Activated T-cell treated with anti-CD3 and anti-CD28 coated beads, Interleukin-2, amount 50 U/mL, for 72 hours (primary cell): ENCODE measurements at places on chromosomes 3 and 15. TPM values are rescaled to one million over a fixed set of nuclear protein-coding genes. Genes with fewer than 3 reads are reported as not detected.

Gene WDR72
- total RNA-seq: not detected

Gene MUC13
- not detected for total RNA-seq

Gene TF
- total RNA-seq: 1.7 TPM

Gene SLC28A2
- not detected for total RNA-seq

Gene ANKUB1
- total RNA-seq: not detected

Gene SAMD7
- total RNA-seq: not detected

Gene SERPINI2
- not detected for total RNA-seq

Gene GOLGA8T
- total RNA-seq: not detected

Gene PLSCR2
- not detected for total RNA-seq

Gene ARMC8
- total RNA-seq: 40.2 TPM

Gene LDHAL6B
- total RNA-seq: not detected

Gene USP50
- not detected for total RNA-seq

Gene AADAC
- total RNA-seq: not detected

Gene NUSAP1
- 184 TPM for total RNA-seq

Gene TMEM266
- total RNA-seq: not detected

Gene C3orf52
- total RNA-seq: 3.2 TPM

Gene TRIM71
- total RNA-seq: 0.02 TPM

Gene SNX22
- total RNA-seq: 0.60 TPM

Gene PARP15
- 23.7 TPM for total RNA-seq

Gene PLSCR5
- total RNA-seq: not detected

Gene ZNF385D
- total RNA-seq: not detected
